ENCODE measurements at places on chromosomes 5 and 9.

DNA sequence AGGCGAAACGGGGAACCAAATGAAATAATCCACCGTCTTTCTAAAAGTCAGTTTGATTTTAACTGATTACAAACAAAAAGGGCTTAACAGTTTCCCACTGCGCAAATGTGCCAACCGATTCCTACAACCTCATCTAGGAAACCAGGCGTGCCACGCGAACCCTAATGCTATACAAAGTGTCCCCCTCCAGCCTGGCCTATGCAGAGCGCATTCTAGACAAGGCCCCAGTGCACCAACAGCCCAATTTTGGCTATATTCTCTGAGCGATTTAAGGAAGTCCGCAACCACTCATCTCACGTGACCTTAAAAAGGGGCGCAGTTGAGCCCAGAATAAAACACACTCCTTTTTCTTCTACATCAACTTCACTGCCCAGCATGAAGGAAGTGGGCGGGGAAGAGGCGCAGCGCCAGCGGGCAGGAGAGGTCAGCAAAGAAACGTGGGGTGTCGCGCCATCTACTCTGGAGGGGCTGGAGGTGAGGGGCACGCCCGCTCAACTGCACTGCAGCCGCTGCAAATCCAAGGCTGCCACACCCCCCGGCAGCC, 779 bp downstream of the FAM13B start:
- DNase-seq = no peak

DNA sequence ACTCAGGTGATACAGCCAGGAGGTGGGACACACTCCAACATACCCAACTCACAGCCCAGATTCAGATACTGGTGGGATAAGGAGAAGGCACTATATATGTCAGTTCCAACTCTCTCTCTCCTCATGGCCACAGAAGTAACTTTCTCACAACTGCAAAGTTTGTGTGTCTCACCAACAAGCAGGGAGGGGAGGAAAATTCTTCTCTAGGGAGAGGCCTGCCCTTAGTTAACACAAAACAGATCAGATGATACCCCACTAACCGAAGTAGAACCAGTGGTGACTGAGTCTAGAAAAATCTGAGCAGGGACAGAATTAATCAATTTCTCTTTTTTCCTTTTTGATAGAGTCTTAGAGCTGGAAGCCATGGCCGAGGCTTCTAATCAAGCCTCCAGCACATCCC, 133.1 kb downstream of the ADAMTS12 start:
- no peak for DNase-seq

GRCh38 chr5:122761115-122761514, 13.8 kb upstream of the SNX2 start:
- no peak for DNase-seq

DNA sequence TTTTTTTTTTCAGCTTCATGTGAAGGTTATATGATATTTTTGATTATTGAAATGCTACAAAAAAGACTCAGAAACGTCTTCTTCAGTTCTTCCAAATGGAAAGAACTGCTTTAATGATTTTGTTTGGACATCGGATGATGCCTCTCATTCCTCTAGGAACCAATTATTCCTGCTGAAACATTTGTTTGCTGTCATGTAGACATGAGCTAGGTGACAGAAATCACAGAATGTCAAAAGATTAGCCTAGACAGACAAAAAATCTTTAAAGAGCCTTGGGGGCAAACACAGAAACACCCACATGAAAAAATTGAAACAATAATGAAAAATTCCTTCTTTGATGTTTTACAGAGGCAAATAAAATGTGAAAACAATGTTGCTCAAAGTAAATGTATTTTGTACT, 244.2 kb upstream of the EDIL3 start:
- no peak for DNase-seq

- no peak for DNase-seq
Measured at GRCh38 chr5:81164936-81165335, 68.2 kb upstream of the CKMT2 start.

DNA sequence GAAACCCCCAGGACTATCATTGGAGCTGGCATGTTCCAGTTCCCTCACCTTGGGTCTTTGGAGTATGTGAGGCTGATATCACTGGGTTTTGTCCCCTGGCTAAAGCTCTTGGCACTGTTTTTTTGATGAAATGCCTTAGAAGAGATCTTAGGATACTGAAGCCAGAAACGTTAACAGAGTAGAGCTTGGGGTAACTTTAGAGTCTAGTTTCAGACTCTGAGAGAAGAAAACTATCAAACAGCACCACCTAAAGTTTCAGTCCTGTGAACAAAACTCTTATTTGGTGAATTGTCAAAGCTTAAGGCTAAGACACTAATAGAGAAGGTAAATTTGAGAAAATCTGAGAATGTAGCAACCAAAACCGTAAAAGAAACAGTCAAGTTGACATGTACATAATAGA, 111.7 kb upstream of the PUM3 start:
- DNase-seq = no peak

DNA sequence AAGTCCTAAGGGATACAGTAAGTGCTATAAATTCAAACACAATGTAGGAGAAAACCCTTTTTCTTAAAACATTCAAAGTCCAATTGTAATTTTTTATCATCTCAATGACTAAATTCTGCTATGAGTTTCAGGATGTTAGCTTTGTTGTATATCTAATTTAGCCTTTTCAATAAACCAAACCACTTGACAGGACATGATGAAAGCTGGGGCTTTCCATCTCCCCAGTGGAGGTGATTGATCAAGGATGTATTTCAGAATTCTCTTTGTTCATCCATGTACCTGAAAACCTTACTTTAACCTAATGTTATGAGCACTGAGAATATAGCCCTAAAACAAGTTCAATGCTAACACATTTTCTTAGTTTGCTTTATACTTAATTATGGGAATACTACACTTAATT, 639.0 kb upstream of the ITGA1 start:
- DNase-seq = no peak

- DNase-seq = no peak
Measured at GRCh38 chr9:129121483-129121882, 10.3 kb downstream of the PTPA start.

GRCh38 chr5:1893754-1894153, 11.0 kb upstream of the IRX4 start:
- DNase-seq = no peak

DNA sequence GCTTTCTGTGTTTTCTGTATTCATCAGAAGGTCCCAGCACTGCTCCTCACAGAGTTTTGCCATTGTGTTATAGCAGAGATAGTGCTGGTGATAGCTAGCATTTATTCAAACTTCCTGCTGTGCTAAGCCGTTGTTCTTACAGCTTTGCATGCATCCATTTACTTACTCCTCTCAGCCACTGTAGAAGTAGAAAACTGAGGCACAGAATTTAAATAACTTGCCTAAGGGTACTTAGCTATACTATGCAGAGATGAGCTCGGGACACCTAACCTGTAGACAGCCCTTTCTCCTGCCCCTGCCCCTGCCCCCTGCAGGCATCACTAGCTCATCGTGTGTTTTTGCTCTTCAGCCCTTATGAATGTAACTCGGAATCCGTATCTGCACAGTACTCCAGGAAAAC, 227.6 kb downstream of the SAXO1 start:
- no peak for DNase-seq

DNA sequence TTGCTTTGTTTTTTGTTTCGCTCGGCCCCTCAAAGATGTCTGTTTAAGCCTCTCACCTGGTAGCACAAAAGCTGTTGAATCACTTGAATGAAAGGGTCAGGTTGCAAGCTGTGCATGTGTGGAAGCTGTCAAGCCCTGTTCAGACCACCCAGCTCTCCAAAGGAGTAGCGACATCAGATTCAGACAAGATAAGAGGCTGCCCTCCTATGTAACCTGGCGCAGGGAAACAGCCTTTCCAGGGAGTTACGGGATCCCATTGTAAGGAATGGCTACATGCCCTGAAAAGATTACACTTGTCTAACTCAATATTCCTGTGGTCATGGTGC, 2.9 kb downstream of the FREM1 start:
- DNase-seq = no peak

DNA sequence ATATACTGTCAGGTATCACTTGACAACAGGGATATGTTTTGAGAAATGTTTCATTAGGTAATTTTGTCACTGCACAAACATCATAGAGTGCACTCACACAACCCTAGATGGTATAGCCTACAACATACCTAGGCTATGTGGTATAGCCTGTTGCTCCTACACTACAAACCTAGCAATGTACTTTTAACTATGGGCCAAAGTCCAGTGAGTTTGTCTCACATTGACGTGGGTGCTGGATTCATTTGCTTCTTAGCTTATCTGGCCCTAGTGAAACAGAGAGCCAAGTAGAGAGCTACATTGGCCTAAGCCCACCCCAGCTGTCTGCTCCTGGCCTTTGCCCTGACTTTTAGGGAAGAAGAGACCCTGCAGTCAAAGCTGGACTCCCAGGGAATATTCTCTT, 180.7 kb upstream of the EGFLAM start:
- no peak for DNase-seq

DNA sequence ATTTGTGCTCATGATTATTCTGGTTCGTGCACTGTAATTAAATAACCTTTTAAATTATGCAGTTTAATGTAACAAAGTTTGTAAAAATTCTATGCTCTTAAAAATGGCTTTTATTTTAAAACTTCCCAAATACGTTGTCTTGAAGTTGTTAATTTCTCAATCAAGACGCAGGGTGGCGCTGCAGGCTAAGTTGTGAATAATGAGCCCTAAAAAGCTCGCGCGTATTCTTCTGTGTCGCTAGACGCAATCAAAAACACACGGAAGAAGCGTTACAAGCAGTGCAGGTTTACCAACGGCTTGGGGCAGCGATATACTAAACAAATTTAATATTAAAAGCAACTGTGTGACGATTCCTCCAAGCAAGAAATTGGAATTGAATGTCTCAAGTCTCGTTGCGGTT, at the start of gene PCDHB4:
Gene PCDHB4, plus strand, starts transcription at position 256 of the 400 bp plus-strand sequence. CDS start 181 bp downstream, outside the sequence.
- DNase-seq = no peak

DNA sequence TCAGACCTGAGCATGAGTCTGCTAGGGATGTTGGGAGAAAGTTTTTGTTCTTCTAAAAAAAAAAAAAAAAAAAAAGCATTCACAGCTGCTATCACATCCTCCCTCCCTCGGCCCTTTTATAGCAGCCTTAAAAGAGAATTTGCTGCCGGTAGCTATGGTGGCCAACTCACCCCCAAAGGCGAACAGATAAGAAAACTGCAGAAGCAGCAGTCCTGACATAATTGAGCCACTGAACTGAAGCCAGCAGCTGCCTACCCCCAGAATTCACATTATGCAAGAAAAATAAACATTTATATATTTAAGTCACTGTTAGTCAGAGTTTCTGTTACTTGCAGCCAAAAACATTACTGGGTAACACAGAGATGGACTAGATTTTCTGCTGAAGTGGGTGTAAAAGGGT, 124.3 kb upstream of the SMARCA2 start:
- DNase-seq = no peak

DNA sequence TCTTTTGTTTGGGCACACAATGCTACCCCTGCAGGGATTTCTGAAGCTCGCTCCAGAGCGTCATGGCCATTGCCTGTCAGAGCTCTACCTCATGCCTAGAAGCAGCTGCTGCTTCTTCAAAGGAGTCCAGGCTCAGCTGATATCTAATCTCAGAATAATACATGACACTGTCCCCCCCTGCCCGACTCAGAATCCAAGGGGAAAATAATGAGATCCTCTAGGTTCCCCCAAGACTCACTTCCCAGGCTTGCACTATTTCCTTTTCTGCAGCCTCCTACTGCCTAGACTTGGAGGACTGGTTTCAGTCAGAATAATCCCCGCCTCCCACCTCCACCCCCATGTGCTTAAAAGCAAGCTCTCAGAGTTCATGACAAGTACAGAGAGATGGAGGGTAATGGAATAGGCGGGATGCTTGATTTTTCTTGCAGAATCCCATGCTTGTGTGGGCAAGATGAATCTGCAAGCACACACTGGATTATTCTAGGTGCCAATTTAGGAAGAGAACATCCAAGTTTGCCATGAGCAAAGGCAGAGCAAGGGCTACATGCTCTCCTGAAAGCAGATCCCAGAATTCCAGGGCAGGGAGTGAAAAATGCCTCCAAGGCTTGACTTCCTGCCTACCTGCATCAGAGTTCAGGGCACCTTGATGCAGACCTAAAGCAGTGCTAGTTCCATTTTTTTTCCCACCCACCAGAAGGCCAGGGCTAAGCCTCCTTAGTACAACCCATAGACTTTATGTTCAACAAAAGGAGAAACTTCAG, 97.4 kb upstream of the IFNK start:
- DNase-seq = no peak

DNA sequence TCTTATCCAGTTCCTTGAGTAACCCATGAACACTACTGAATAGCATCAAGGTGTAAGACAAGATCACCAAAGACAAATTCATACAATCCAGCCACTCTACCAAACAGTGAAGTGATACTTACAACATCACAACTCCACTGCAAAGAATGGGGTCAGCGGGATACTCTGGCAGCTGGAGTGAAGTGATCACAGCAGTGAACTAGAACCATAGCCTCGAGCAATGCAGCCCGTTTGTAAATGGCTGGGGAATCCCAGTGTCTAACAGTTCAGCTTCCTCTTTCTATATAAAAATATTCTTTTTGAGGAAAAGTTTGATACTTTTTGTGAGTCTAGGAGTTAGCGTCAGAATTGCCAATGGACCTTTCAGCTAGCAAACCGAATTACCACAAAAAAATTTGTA, 515.2 kb downstream of the ZNF608 start:
- DNase-seq = no peak

- DNase-seq = no peak
Measured at GRCh38 chr5:129356846-129357245, 103.3 kb upstream of the ADAMTS19 start.

DNA sequence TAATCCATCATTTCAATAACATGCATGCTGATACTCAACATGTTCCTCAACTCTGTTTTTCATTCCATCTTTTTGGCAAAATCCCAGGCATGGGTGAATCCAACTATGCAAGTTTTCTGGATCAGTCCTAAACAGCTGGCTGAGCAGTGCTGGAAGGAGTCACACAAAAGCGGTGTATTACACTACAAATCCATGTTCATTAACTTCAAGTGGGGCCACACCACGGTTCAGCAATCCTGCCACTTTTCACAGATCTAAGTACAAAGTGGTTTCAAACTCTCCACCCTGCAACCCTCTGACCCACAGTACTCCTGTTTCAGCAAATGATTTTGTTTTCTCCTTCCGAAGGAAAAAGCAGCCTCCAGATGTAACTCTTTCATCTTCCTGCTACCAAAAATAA, 222.5 kb downstream of the EPB41L4A start:
- no peak for DNase-seq

DNA sequence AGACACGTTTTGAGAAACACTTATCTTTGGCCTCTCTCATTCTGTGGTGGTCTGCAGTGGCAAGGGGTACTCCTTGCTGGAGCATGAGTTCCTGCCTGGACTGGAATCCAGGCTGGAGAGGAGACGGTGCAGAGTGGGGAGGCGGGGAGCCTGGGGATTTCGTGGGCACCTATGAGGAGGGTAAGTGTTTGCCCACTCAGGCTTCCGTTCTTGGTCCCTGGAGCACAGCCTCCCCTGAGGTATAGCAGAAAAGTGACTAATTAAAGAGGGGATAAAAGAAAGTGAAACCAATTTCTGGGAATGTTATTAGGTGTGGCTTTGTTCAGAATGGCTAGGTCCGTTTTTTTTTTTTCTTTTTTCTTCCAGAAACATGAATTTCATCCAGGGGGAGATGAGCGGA, 90.8 kb downstream of the ARHGAP26 start:
- DNase-seq = no peak

Measured in activated CD4-positive, alpha-beta T cell treated with anti-CD3 and anti-CD28 coated beads for 24 hours (primary cell).